ENCODE measurements at places on chromosomes 7 and 10.

DNA sequence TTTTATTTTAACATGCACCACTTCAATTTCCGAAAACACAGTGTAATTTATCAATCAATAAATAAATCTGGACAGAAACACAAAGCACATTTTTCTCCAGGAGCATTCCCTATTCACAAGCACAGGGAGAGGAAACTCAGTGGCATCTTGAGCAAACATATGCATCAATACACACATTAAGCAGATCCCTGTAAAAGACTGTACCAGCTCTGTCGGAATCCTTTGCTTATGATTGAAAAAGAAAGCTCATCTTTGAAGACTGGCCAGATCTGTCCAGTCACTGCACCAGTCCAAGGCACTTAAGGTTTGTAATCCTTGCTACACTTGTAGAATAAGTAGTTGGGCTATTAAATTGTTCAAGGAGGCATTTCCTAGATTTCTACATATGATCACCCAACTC lies 343.9 kb downstream of the BMPER start:
- no peak for DNase-seq

DNA sequence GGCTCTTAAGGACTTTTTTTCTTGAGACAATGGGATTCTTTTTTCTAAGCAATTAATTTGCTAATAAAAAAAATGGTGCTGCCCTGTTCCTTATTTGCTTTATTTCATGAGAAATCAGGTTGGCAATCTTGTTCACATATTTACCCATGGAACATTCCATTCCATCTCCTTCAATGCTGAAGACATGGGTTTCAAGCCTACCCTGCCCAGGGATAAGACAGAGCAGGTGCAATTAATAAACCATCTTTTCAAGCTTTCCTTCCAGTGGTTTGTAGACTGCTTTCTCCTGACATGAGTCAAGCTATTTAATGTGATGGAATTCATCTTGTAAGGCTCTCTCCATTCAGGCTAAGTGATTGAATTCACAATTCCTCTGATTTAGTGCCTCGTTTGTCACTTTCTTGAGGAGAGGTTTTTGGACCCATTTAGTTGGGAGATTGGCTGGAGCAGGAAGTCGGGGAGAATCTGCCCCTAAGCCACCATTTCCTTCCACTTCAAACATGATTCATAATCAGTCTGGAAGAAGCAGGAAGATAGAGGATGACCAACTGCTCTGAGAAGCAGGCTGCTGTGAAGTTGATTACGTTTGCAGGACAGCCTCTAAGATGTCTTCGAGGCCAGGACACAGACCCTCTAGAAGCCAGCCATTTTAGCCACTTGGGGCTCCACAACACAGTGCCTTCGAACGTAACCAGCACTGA lies 552.4 kb upstream of the GALNT17 start:
- no peak for DNase-seq

DNA sequence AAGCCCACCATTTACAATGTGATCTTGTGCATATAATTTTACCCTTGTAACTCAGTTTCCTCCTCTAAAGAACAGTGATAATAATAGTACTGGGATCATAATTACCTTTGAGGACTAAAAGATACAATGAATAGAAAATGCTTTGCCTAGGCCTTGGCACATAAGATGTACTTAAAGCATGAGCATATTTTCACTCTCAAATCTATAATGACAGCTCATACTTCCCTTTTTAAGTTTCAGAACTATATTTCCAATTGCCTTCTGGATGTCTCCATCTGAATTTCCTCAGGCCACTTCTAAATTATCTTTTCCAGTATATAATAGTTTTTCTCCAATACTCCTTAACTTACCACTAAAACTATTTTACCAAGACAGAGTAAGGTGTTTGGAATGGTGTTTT lies 13.3 kb upstream of the ITGB8 start:
- DNase-seq = no peak

DNA sequence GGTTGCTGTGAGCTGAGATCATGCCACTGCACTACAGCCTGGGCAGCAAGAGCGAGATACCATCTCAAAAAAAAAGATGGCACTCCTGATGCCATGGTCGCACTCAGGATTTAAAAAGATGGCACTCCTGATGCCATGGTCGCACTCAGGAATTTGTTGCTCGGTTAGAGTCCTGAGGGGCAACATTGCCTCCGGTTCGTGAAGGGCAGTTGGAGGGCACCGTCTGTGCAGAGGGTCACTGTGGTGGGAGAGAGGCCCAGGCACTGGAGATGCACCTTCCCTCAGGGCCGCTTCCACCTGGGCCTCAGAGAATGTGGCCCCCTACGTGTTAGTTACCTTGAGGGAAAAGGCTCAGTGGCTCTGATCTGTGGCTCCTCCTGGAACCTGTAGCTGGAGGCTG lies 18.3 kb downstream of the GTPBP4 start:
- DNase-seq = no peak

- no peak for DNase-seq
Measured at GRCh38 chr7:142177869-142178268, 66.4 kb downstream of the MGAM2 start.

DNA sequence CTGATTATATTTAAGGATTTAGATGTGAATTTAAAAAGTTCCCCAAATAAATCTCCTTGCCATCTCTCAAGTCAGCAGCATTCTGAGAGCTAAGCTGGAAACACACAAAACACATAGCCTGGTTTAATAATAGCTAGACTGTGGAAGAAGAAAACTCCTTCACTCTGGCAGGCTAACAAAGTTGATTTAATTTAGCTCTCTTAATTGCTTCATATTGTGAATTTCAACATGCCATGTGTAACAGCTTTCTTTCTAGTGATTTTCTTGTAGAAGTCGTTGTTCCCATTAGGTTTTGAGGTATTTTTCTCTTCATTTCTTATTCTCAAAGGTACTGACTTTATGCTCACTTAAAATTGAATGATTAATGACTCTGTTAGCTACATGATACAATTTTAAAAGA lies 216.8 kb upstream of the AKR1E2 start:
- DNase-seq = no peak

DNA sequence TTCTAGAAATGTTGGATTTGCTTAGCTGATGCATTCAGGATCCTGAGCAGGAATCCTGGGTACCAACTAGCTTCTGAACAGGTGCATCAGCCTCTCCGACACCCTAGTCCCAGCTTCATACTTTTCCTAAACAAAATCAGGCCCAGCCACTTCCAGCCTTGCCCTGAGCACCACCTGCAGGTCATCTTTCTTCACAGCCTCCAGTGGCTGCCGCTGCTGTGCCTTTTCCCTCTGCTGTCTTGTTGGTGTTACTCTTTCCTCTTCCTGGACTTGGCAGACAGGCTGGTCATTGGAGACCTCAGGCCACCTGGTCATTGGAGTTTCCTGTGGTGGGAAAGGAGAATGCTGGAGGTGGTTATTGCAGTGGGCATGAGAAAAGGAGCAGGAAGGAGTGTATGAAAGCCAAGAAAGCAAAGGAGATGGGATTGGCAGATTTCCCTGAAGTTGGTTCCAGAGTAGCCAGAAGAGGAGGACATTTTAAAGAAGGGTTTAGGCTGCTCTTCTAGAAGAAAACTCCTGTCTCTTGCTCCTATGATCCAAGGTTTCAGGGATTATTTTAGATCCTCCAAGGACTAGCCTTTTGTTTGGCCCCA lies 48.2 kb upstream of the NFKB2 start:
- no peak for DNase-seq

DNA sequence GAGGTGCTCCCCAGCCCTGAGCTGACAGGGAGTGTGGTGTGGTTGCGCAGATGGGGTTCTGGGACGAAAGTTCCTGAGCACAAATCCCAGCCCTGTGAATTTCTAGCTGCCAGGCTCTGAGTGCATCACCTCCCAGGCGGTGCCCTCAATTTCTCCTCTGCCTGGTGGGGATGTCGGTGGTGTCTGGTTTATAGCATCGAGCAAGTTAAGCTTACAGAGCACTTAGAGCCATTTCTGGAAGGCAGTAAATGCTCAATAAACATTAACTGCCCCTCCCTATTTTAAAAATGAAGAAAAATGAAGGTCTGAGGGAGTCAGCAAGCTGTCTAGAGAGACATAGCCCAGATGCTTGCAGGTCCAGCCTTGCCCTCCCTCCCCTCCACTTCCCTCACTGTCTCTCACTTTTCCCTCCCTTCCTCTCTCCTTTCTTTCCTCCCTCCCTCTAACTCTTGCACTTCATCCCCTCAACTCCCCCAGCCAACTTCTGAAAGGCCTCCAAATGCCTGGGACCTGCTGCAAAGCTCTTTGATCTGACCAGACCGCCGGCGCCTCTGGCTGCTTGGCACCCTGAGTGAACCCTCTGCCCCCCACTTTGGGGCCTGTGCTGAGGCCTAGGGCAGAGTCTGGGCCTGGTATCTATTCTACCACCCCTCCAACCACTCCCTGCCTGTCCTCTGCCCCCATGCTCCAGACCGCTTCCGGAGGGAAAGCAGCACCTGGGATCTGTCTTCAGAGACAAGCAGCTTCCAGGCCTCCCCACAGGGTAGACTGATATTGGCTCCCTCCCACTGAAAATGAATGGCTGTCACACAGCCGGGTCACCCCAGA lies 438.3 kb downstream of the RPS24 start:
- DNase-seq = no peak

DNA sequence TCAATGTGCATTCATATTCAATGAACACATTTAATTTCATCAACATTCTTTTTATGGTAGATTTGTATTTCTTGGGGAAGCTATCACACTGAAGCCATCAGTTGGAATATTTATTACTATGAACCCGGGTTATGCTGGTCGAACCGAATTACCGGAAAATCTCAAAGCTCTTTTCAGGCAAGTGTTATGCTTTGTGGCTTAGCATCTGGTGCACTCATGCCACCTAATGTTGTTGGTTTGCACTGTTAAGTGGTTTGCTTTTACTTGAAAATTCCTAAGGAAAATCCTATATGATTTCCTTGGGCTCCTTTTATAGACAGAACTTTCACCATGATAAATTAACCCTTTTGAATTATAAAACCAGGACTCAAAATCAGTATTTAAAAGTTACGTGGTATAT lies 147.9 kb downstream of the DNAH11 start:
- no peak for DNase-seq

- no peak for DNase-seq
Measured at GRCh38 chr10:131180086-131180485, 131.4 kb downstream of the TCERG1L start.

GRCh38 chr10:125296598-125296997 lies 136.2 kb upstream of the CTBP2 start:
- DNase-seq = no peak

DNA sequence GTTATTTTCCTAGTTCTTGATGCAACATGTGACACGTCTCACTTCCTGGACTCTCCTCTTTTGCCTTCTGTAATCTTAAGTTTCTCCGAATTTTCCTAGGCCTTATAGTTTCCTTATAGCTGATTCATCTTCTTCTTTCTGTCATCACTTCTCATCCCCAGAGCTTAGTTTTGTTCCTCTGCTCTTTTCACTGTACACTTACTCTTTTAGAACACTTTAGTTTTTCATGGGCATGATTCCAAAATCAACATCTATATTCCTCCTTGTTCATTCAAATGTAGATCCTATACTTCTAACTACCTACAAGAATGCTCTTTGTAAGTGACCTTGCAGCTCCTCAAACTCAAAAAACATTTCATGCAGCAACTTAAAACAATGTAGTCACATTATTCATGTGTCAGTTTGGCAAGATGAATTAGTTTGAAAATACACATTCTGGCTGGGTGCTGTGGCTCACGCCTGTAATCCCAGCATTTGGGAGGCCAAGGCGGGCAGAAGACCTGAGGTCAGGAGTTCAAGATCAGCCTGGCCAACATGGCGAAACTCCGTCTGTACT lies 13.1 kb upstream of the SLC26A3 start:
- DNase-seq = no peak

DNA sequence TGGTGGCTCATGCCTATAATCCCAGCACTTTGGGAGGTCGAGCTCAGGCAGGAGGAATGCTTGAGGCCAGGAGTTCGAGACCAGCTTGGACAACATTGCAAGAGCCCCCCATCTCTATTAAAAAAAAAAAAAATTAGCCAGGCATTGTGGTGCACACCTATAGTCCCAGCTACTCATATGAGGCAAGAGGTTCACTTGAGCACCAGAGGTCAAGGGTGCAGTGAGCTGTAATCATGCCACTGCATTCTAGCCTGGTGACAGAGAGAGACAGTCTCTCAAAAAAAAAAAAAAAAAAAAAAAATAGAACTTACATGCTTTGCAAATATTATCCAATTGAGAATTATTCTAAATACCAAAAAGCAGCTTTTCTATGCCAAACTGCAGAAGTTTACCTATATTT lies 11.0 kb downstream of the KIN start:
- DNase-seq = no peak

DNA sequence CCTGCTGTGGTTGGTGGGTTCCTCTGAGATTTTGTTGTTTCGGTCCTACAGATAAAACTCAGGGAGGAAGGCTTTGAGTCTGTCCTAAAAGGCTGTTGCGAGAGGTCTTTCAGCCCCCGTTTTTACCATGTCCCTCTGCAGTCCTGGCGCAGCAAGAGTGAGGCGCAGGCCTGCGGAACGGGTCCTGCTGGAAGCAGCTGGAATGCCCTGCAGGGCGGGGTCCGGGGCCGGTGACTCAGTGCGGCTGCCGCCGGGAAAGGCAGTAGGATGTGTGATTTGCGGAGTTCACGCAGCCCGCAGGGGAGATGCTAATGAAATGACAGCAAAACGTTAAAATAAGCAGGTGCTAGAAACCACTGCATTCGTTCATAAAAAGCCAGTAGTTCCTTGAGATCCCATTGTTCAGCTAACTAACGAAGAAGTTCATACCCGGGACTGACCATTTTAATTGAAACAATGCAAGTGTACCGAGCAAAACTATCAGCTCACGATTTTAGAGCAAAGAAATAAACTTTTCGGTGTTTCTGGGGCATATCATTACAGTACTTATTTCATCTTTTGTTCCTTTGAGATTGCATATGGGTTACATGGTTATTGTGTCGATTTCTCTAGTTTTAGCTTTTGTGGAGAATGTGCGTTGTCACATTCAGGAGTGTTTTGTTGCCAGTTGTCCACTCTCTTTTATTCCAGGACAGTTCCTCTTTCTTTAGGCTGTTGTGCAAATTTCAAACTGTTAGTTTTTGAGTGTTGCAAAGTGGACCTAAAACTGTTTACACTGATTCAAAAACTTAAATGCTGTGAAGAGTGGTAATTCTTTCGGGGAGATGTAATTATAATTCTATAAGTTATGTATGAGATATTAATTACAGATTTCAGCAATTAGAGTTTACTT lies 783 bp downstream of the ANLN start:
- DNase-seq = peak; percentile 63

DNA sequence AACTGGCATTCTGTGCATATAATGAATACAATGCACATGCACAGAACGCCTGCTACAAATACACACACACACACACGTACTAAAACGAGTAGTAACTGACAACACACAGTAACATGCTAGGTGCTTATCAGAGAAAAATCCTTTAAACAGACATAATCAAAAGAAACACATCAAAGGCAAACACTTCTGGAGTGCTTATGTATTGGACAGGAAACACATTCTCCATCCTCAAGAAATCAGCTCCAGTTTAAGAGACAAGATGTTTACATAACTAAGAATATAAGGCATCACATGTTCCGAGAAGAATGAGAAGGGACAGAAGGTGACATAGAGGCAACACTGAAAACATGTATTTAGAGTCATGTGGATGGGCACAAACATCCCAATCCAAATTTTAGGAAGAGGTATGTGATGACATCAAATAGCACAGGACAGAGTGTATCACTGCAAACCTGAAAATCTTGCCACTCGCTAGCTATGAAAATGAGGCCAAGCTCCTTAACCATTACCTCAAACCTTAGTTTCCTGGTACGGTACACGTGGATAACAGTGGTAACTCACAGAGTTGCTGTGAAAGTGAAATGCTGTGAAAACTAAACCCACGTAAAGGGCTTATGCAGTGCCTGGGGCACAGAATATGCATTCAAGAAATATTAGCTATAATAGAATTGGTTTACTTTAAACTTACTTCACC lies 619.6 kb downstream of the PARD3 start:
- no peak for DNase-seq
